ENCODE measurements at places on chromosomes 7 and 10.

GRCh38 chr7:66380272-66380888 is 175.2 kb downstream of the TPST1 start:
- no peak for DNase-seq

DNA sequence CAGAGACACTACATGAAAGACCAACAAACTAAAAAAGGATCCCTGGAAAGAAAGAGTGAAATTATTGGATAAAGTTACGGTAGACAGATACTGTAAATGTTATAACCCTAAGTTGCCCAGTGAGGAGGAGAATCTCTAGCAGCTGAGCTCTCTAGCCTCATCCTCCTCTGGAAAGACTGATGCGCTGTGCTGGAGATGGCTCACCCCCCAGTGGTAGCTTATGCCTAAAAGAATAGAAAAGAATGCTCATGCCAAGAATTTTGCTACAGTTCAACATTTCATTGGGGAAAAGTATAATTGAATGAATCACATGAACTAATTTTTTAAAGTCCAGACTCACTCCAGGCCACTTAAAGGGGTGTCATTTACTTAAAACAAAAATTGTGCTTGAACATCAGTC is 50.8 kb upstream of the RNF32 start:
- no peak for DNase-seq

DNA sequence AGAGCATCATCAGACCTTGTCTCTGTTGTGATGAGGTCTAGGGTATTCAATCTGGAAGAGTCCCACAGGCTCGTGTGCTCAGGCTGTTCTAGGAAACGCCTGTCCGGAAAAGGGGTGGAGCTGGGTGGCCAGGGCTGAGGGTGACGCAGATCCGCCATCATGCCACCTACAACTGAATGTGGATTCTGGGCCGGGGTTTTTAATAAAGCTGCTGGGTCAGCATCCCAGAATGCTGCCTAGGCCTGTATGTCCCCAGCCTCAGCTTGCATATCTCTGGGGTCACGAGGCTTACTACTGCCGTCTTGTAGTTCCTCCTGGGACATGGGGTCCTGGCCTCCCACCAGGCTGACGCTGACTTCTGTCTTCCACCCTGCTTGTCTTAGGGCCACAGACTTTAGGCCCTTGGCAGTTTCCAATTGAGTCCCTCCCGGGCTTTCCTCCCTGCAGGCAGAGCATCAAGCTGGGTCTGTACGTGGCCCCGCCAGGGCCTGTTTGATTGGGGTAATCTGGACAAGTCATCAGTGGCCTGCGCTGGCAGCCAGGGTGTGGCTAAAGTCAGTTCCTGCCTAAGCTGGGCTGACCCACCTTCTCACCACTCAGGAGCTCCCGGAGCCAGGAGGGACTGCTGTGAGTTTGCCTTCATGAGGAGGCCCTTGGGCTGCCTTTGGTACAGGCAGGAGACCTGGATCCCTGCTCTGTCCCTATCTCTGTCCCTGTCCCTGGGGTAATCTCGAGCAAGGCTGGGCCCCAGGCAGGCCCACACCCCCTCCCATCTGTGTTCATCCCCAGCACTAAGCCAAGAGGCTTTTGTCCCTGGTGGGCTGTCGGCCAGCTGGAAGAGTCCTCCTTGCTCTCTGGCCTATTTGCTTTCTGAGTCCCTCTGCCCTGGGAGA is 79.9 kb downstream of the ZMIZ1 start:
- DNase-seq, result no peak

GRCh38 chr7:2196381-2197378 is 36.1 kb downstream of the MAD1L1 start:
- peak; percentile 92 for DNase-seq

DNA sequence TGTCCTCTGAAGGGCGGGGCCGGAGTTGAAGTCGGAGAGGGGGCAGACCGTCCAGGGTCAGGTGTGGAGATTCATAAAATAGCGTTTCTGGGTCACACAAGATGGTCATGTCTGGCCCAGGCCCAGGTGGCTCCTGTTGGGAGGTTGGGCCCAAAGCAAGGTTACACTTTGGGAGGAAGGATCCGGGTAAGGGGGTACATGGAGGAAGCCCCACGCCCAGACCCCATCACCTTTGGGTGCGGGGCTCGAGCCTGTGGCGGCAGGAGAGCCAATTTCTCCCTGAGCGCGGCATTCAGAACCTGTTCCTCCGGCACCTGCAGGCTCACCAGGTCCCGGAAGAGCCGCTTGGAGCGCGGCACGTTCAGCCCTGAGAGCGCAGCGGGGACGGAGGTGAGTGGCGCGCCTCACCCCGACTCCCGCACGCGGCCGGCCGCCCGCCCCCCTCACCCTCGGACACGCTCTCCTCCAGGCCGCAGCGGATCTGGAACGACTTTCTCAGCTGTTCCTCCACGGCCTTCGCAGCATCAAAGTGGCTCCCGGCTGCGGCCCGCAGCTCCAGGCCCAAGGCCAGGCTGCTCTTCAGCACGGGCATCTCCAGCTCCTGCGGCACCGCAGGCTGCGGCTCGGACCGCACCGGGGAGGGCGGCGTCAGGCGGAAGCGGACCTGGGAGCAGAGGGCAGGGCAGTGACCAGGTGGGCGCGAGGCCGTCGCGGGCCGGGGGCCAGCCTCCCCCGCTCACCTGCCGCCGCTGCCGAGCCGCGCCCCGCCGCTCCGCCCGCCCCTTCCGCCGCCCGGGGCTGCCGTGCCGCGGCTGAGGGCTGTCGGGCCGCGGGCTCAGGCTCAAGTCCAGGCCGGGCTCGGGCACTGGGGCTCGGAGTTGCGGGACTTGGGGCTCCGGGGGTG is 644 bp downstream of the PPP1R35 start:
- DNase-seq, result no peak

DNA sequence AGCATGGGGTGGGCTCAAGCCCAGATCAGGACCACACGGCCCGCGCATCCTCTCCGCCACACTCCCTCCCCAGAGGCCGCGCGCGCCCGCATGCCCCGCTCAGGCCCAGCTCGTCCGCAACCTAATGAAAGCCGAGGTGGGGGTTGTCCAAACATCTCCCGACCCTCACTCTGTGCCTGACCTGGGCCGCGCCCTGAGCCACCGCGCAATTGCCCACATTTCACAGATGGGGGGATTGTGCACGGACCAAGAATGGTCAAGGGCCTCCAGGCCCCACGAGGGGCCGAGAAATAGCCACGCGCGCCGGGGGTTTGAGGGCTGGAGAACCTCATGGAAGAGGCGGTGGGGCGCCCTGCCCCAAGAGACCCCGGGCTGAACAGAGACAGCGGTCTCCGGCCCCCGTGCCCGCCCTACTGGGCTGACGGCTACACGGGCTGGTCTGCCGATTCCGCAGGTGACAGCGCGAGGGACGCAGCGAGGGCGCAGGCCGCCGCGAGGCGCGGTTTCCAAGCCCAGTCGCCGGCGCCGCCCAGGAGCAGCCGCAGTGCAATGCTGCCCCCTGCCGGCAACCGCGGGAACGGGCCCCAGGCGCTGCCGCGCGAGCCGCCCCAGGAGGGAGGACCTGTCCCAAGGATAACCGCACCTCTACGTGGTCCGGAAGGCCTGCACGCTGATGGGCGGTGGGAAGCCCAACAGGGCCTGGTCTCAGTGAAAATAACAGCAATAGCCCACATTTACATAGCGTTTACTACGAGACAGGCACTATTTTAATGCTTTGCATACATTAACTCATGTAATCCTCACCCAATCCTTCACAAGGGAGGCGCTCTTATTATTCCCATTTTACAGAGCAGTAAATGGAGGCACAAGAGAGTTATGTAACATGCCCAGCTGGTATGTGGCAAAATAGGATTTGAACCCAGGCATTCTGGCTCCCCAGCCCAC is 10.5 kb upstream of the GRID1 start:
- DNase-seq, result no peak
